ENCODE measurements at places on chromosomes 2 and 18. TPM values are rescaled to one million over a fixed set of nuclear protein-coding genes. Genes with fewer than 3 reads are reported as not detected.
A peak's percentile ranks its signal among the peaks of the same experiment; 100 is the strongest.

- DNase-seq: no peak
Measured at GRCh38 chr2:1856922-1857321, 112.6 kb upstream of the PXDN start.

Gene CELF4
- 3.7 TPM for total RNA-seq

DNA sequence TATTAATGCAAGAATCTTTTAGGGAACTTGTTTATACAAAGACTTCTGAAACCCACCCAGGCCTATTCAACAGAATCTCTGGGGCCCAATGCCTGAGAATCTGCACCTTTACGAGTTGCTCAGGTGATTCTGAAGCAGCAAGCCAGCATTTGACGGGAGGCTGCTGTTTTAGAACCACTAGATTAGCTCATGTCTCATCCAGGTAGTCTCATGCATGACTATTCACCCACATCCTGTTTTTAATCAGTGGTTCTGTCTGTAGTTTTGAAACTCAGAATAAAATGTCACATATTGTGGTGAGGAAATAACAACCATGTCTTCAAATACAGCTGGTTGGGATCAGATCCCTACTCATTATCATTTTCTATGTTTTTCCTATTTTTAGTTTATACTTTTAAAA lies 39.5 kb downstream of the CYTIP start:
- DNase-seq: no peak

Gene CFAP65
- not detected for total RNA-seq

Gene COLEC11
- 0.07 TPM for total RNA-seq

Gene PSMA8
- total RNA-seq: not detected

DNA sequence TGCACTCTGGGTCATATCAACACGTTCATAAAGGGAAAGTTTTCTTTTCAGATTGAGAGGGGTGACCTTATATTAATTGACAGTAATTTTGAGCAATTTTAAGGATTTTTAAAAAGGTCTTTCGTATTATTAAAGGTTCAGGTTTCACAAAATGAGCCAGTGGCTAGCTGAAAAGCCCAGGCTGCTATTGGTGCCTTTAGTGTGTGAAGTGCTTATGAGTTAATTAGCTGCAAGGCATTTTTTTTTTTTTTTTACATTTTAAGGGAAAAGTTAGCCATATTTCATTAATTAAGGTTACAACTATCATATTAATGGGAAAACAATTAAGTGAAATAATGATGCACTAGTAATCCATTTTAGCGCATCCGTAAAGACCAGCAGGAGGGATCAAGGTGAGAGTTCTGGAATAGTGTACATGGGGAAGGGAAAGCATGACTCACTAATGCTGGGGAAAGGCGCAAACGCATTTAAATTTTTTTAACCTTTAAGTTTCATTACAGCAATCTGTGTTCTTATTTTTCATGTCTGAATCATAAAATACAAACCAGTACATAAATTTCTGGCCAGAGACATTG lies 200.0 kb downstream of the ZNF407 start:
- DNase-seq: no peak

GRCh38 chr18:50410008-50410407 lies 35.2 kb downstream of the SKA1 start:
- no peak for DNase-seq

Gene KYNU
- 1.9 TPM for total RNA-seq

GRCh38 chr2:62741127-62741526 lies 35.6 kb downstream of the EHBP1 start:
- no peak for DNase-seq

- DNase-seq: no peak
Measured at GRCh38 chr2:42498497-42498896, 4.7 kb upstream of the KCNG3 start.

DNA sequence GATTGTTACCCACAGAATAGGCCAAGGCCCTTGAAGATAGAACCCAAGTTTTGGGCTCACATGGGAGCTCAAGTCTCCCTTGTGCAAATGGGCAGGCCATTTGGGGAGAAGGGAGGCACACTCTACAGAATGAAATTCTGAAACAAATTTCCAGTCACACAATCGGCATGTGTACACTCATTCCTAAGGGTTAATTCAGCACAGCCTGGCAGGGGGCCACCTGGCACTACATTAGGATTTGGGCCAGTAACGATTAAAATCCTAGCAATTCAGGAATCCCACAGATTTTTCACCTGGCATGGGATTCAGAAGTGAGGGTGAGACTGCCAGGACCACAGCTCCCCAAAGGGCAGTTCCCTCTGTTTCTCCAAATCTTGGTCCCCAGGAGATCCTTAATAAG lies 46.4 kb downstream of the BMP10 start:
- no peak for DNase-seq

Gene TMEM237
- total RNA-seq: 29.0 TPM

Gene XPO1
- 279 TPM for total RNA-seq

- peak; percentile 86 for DNase-seq
Measured at GRCh38 chr2:219638217-219638947, 11.0 kb downstream of the SLC4A3 start.

GRCh38 chr2:167190053-167190452 lies 301.8 kb downstream of the XIRP2 start:
- DNase-seq: no peak

DNA sequence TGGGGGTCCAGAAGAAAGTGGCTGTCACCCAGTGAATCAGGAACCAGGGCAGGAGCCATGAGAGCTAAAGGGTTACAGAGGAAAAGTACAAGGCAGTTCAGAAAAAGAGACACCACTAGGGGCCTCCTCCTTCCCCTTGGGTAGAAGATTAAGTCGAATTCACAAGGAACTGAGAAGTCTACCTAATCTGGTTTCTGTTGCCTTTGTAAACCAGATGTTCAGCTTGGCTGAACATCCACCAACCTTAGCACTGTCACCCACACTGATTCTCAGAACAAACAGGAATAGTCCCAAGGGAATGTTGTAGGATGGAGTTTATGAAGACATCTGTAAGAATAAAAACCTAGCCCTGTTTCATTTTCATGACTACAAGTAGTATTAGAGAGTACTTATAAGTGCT lies 90.4 kb upstream of the NOSTRIN start:
- DNase-seq: peak; percentile 14

Gene IL36B
- total RNA-seq: not detected

- DNase-seq: no peak
Measured at GRCh38 chr2:9984871-9985480, 33.5 kb downstream of the GRHL1 start.

- DNase-seq: no peak
Measured at GRCh38 chr2:96684883-96685576, 42.5 kb downstream of the FER1L5 start.

DNA sequence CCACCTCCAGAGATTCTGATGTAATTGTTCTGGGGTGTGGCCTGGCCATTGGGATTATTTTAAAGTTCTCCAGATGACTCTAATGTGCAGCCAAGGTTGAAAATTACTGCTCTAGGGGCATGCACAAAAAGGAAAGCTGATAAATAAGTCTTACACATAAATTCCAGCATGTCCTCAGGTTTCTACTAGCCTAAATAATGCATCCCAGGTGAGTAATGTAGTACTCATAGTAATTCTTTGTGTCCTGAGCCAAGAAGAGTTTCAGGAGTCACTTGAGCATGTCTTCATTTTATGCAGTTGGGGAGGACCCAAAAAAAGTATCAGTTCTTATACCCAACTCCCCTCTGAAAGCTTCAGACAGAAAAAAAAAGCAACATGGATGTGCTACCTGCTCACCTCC lies 130.1 kb upstream of the SP5 start:
- DNase-seq: no peak

GRCh38 chr18:48536516-48536915 lies 2.3 kb upstream of the CTIF start:
- DNase-seq: no peak

- DNase-seq: no peak
Measured at GRCh38 chr18:63162271-63163014, 157.1 kb downstream of the BCL2 start.

- no peak for DNase-seq
Measured at GRCh38 chr2:133442393-133442792, 125.9 kb downstream of the NCKAP5 start.

Gene ACKR3
- total RNA-seq: 3.8 TPM

- no peak for DNase-seq
Measured at GRCh38 chr18:56937874-56938430, 208.9 kb upstream of the BOD1L2 start.

- DNase-seq: no peak
Measured at GRCh38 chr18:47191961-47192360, 15.8 kb upstream of the IER3IP1 start.

- no peak for DNase-seq
Measured at GRCh38 chr2:169702996-169703395, 8.7 kb downstream of the PHOSPHO2 start.

DNA sequence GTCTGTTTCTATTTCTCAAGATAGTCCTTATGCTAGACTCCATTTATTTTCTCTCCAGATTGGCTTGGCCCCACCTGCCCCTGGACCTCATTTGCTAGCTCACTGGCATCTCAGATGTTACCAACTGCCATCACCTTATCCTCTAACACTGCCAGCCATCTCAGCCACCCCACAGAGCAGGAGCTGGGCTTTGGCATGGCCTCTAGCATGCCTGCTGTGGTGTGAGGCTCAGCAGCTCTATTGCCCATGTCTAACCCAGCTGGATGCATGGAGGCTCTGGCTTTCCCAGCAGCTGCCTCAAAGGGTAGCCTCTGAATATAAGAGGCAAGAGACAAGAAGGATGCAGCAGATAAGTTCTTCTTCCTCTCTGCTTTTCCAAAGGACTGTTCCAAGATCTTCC lies 373.4 kb downstream of the TNS1 start:
- DNase-seq: no peak

DNA sequence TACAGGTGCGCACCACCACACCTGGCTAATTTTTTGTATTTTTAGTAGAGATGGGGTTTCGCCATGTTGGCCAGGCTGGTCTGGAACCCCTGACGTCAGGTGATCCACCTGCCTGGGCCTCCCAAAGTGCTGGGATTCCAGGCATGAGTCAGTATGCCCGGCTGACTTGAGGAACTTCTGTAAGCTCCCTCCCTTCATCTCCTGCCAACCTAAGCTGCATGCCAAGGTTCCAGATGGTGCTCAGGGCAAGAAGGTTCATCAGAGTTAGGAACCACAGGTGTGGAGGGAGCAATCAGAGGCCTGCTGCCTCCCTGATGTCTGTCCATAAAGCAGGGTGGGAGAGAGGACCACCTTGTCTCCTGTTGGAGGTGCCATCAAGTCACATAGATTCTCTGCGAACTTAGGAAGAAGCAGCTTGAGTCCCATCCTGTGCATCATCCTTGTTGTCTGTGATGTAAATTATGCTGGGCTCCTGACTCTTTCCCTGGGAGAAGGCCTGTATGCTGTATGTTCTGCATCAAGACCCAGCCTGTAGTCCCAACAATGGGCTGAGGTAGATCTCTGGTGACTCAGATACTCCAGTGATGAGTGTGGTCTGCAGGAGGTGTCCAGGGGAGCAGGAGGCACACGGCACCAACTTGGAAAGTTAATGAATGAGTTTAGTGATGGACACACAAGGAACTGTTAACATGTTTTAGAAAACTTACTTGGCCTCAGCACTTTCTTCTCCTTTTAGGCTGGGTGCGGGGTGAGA lies 53.1 kb downstream of the TMEM17 start:
- DNase-seq: no peak

DNA sequence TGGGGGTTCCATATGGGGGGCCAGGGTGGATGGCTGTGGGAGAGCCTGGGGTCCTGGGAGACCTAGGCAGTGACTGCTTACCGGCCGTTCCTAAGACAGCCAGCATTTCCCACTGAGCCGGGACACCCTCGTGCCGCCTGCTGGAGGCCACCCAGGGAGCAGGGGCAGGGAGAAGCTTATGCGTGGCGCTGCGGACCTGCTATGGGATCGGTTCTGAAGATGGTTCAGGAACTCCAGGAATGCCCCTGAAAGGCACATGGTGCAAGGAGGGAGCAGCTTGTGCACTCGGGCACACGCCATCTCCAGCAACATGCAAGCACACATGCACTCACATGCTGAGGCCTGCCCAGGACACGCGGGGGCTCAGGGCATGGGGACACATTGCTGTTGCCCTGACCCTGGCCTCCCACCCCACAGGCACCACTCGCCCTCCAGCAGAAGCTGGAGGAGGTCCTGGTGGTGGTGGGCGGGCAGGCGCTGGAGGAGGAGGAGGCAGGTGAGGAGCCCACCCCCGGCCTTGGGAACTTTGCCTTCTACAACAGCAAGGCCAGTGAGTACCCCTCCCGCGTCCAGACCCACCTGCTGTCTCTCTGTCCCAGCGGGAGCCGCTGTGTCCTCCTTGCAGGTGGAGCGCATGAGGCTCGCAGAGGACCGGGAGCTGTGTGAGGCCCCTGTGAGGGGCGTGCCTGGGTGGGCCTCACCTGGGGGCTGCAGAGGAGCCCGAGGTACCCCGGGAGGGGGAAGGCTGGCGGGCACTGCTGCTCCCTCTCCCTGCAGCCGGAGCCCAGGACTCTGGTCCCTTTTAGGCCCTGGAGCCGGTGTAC lies 4.1 kb downstream of the KLHL30 start:
- DNase-seq: no peak

GRCh38 chr2:43186679-43187374 lies 39.6 kb downstream of the ZFP36L2 start:
- DNase-seq: peak; percentile 73

Gene RAPGEF4
- total RNA-seq: 0.69 TPM

- DNase-seq: no peak
Measured at GRCh38 chr2:119871725-119872124, 112.0 kb downstream of the PTPN4 start.

DNA sequence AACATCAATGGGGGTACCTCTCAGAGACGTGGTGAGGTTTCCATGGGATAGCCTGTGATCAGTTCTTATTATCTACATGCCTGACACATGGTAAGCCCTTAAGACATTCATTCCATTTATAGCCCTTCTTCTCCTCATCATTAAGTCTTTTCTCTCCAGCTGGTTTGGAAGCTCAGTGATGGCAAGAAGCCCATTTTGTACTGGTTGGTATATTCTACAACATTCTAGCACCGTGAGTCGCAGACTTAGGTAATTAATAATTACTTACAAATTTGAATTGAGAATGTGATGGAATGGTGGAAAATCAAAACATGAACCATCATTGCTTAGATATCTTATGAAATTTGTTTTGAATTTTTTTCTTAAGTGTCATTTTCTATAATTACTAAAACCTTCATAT lies 472.6 kb downstream of the DLGAP1 start:
- no peak for DNase-seq

GRCh38 chr2:130370490-130370889 lies 14.6 kb downstream of the PTPN18 start:
- no peak for DNase-seq

Data from H7 (cell line).